ENCODE measurements at places on chromosomes 2 and 18.

DNA sequence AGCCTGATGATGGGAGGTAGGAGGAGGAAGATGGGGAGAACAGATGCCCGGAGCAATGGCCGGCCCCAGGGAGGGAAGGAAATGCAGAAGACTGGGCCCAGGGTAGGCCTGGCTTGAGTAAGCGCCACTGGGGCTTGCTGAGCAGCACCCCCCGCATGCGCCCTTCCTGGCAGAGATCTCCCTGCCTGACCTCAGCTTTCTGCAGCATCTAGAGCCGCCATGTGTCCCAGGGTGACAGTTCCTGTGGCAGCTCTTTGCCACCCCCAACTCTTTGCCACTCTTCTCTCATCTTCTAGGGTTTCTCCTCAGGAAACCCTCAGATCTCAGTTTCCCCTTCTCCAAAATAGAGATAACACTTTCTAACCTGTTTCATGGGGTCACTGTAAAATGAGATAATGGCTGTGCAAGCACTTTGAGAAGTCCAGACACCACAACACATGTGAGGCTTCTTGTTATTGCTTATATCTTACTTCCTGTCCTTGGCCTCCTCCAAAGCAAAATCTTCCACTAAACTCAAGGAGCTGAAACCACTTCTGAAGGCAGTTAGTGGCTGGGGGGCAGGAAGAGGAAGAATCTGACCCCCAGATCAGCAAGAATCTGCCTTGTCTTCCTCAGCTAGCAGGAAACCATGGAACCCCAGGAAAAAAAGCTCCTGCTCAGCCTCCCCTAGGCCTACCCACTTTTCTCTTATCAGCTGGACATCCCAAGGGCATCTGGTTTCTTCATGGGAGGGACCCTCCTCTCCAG lies 64.9 kb downstream of the EPAS1 start:
- DNase-seq = no peak

- no peak for DNase-seq
Observed at GRCh38 chr2:186485576-186485870, 537 bp upstream of the ZC3H15 start.

GRCh38 chr2:55986001-55986400 lies 62.4 kb upstream of the EFEMP1 start:
- DNase-seq = no peak

DNA sequence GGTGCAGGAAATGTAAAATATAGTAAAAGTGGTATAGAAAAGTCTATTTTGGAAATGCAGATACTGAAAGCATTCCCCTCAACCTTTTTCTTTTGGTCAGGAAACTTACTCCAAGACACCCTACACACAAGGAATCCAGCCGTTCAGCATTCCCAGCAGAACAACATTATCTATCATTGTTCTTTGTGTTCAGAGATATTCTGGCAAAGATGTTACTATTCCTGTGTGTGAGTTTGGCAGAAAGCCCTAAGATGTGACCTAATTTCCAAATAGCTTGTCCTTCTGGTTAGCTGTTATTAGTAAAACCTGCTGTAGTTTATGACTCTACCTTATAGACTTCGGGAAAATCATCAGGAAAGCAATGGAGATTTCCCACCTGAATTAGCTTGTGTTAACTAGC lies 78.1 kb upstream of the PELI1 start:
- DNase-seq = no peak

GRCh38 chr2:212777020-212777491 lies 238.5 kb upstream of the ERBB4 start:
- DNase-seq = no peak

DNA sequence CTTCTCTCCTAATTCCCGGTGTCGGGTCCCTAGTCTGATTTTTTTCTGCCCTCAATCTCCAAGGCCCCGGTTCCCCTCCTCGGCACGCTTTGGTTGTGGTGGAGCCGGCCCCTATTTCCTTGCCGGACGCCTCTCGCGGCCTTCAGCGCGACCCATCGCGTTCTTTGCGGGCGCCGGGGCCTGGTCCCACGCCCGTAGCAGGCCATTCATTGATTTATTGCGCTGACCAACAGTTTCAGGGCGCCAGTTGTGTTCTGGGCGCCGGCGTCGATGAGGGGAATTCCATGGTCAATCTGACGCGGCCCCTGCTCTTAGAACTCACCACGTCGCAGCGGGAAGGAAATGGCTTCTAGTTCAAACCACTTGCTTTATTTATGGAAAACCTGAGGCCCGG lies 396 bp downstream of the CNOT9 start:
- DNase-seq = peak; percentile 16

- no peak for DNase-seq
Observed at GRCh38 chr2:181318504-181319280, 138.5 kb upstream of the ITGA4 start.

GRCh38 chr2:232419245-232420072 lies 12.8 kb downstream of the ALPG start:
- DNase-seq = no peak

Data from stimulated activated CD4-positive, alpha-beta T cell treated with anti-CD3 and anti-CD28 coated beads, Interleukin-1b, Interleukin-23, amount 100 ng/mL, for 24 hours (primary cell).